CD4-positive, alpha-beta T cell treated with Interleukin-1 beta for 1 hour (primary cell): ENCODE measurements at places on chromosomes 7 and 10.

DNA sequence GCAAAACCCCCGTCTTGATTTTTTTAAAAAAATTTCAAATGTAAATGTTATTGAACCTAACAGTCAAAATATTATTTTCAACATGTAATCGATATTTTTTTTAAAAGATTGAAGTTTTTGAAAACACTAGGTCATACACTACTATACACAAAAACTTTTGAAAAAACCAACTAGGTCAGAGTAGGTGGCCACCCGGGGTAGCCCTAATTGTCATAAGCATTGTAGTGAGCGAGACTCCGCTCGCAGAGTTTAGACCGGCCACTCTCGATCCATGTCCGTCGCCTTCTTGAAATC, 417 bp downstream of the RFC2 start:
- no peak for DNase-seq

DNA sequence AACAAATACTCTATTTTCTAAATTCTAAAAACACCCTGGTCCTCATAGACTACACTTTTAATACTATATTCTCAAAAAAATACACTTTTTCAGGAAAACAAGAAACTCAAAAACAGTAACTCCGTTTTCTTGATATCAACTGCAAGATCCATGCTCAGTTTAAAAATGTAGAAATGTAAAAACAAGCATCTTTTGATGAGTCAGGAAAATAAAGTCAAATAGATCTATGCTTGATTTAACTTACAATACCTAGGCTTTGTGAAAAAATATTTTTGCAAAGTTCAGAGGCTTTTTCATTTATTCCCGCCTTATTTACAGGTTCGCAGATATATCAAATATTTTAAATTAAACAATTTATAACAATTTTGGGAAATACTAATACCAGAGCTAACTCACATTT, 33.6 kb downstream of the POT1 start:
- no peak for DNase-seq

DNA sequence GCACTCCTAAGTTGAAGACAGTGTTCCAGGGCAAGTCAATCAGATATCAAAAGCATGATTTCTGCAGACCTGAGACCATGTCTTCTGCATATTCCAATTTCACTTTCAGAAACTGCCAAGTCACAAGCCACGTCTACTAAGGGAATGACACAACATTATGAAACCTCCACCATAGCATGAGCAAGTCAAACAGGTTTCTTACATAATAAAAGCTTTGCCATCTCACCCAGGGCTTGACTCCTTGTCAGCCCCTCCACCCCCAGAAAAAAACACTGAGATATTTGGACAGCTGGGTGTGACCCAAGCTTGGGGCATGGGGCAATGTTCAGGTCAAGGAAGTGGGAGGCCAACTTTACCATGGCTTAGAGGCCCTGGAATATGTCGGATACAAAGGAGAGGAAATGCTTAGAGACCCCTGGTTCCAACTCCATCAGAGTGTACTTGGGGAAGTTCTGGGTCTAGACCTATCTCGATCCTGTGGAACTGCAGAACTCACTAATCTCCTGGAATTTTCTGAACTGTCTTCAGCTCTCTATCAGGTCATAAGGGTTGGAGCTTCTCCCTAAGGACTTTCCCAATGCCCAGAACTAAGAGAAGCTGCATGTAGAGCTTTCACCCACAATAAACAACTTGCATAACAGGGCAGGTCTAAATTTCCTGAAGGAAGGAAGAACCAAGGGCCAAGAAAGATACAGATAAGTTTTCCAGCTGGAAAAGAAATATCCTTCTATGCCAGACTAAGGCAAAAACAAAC, 80.6 kb upstream of the NAMPT start:
- DNase-seq = no peak

- DNase-seq = no peak
Observed at GRCh38 chr7:136399385-136399784, 422.2 kb upstream of the MTPN start.

GRCh38 chr7:139727151-139727705, 50.6 kb downstream of the HIPK2 start:
- no peak for DNase-seq

- no peak for DNase-seq
Observed at GRCh38 chr10:48412081-48412480, 105.6 kb downstream of the MAPK8 start.

DNA sequence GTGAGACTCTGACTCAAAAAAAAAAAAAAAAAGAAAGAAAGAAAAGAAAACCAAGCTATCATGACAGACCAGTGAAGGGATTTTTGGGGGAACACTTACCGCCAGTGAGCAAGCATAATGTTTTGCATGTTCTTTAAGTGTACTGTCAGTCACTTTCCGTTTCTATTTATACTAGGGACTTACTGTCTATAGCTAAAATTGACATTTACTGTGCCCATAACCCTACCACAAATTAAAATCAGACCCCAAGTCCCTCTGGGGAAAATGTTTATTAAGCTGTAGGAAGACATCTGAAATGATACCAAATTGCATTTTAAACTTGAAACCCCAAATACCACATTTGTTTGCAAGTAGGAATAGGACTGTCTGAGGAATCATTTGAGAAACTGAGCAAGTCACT, 252.8 kb downstream of the TRIL start:
- no peak for DNase-seq
